C1 segment of cervical spinal cord (tissue), 14 donors: ENCODE measurements at places on chromosomes 3 and 15.

DNA sequence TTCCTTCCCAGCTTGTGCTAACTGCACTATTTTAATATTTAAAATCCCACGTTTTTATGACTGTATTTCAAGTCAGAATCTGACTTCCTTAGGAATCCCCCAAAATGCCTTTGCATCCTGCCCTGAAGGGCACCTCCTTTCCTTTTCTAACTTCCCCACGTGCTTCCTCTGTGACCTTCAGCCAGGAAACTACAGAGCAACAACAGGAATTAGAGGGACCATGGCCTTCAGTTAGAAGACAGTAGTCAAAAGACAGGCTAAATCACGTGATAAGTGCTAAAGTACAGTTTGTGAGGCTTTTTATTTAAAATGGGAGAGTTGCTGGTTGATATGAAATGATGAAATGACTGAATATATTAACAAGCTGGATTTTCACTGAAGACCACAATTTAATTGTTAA lies 11.8 kb upstream of the ABHD10 start:
- DNase-seq = no peak

GRCh38 chr3:8278448-8278847 lies 223.2 kb upstream of the LMCD1 start:
- DNase-seq = no peak

GRCh38 chr3:17972959-17973906 lies 230.8 kb upstream of the TBC1D5 start:
- no peak for DNase-seq

- DNase-seq = no peak
These were observed 116.3 kb downstream of the VPS13C start for GRCh38 chr15:61943992-61944391.

DNA sequence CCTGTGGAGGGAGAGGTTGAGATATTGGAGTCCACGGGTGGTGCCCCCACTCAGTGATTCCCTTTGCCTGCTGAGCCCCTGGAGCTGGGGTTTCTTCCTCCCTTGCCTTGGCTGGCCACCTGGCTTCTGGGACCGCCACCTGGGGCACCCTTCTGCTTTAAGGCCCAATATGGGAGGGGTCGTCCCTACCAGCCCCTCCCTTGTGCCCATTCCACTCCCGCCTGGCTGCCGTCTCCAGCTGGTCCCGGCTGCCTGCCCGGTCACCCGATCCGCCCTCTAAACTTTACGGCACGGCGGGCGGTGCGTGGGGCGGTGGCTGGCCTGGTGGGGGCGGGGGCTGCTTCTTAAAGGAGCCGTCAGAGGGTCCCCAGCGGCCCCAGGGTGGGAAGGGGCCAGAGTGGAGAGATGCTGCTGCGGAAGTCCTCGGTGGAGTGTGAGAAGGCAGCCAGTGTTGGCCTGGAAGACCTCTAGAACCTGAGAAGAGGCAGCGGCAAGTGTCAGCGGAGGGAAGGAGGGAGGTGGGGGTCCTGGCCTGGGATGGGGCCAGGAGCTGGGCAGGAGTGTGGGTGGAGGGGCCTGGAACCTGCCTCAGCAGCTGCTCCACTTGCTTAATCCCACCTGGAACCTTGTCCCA lies 1.6 kb upstream of the SEMA3B start:
- DNase-seq = peak; percentile 81

- no peak for DNase-seq
These were observed 10.8 kb downstream of the GLYCTK start for GRCh38 chr3:52298149-52299098.

DNA sequence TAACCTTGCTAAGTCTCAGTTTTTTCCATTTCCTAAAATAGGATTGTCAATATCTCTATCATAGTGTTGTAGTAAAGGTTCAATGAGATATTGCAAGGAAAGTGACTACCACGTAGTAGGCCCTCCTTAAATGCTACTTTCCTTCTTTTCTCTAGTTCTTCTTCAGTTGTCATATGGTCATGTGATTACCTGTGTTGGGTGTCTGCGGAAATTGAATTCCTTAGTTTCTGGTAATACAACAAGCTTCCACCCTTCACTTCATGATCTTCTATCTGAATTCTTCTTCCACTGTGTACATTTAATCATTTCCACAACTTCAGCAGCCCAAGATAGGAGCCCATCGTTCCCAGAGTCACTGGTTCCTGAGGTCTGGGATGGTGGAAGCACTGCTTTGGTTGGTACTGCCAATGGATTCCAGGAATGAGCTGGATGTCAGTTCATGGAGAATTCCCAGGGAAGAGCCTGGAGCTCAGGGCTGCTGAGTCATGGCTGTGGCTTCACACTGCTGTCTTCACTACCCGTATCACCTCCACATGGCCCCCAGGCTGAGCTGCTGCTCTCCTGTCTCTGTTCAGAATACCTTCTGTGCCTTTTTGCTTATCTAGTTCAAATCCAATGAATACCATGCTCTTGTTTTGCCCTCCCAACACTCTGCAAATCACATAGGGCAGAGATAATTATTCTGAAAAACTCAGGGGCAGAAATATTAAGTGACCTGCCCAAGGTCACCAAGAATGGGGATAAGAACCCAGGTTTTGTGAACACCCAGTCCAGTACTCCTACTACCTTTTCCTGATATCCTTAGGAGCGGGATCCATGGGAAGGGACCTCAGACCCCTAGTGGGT lies 98.6 kb downstream of the RPL39L start:
- DNase-seq = no peak

DNA sequence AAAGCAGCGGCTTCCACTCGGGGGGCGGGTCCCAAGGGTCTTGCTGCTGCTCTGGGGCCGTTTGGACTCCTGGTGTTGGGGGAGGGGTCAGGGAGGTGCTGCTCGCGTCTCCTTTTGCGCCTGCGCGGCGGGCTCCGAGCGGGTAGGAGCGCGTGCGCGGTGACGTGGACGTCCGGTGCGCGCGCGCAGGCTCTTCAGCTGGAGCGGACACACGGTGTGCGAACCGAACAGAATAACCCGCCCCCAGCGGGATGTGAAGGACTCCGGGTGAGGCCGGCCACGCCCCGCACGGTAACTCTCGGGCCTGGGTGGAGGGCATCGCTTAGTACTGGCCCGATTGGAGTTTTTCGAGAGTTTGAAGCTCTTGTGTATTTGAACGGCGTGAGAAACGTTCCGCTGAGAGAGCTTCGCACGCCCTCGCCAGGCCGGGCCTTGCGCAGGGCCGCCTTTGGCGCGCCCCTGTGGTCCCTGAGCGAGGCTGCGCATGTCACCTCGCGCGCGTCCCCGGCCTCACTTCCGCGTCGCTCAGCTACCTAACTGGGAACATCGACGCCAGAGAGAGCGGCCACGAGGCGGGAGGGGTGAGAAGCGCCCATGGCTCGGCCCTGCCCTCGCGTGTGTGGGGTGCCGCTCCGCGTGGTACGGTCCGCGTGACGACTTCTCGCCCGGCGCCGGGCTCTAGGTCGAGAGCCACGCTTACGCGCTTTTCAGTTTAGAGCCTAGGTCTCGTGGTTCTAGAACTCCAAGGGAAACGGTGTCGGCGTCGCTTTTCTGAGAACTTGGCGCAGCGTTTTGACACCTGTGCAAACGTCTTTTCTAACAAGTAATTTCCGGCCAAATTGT lies at the start of gene MGA:
Gene MGA (plus strand): TSS at position 171 of the 843 bp plus-strand sequence.
- peak; percentile 92 for DNase-seq

DNA sequence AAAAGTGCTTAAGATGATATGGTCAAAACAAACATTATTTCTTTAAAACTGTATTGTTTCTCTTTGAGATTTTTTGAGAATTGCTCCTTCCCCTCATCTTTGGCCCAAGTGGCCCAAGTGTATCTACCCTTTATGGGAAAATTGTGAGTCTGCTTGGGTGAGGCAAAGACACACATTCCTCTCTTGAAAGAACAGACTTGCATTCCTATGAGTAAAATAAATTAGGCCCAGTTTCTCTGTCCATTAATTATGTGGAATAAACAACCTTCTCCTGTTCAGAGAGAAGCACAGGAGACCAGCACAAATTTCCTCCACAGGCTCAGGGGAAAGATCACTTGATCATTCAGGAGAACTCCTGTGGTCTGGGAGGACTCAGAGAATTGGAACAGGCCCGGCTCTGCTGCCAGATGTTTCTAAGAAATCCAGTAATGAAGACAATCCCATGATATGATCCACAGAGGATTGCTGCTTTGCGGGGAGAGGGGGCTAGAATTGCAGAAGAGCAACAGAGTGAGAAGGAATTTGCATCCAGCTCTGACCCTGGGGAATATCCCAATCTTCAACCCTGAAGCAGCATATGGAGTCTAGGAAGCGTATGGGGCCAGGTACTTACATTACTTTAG lies 53.8 kb upstream of the BOC start:
- no peak for DNase-seq

- no peak for DNase-seq
These were observed 197.6 kb downstream of the PDZRN3 start for GRCh38 chr3:73427048-73427706.

- no peak for DNase-seq
These were observed 39.0 kb downstream of the UNC13C start for GRCh38 chr15:54017251-54017650.

GRCh38 chr3:168212664-168213285 lies 117.1 kb upstream of the GOLIM4 start:
- no peak for DNase-seq

DNA sequence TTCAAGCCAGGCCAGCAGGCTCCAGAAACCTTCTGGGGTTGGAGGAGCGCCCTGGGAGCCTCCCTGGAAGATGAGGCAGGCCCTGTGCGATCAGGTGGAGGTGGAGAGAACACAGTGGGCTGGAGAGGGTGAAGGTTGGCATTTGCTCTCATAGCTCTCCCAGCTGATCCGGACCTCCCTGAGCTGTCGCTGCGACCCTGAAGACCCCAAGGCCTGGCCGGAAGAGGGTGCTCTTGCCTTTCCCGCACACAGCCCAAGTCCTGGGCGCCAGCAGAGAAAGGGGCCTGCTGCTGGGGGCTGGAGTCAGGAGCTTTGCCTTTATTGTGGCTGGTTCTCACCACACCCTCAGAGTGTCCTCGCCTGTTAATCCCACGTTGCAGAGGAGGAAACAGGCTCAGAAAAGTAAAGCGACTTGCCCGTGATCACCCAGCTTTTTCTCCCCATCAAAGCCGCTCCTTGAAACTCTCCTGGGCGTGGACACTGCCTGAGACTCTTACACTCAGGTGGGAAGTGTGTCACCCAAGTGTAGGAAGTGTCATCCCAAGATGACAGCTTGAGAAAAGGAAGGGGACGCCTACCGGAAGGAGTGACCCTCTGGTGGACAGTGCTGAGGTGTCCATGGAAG lies 8.6 kb upstream of the RPL29 start:
- peak; percentile 40 for DNase-seq

- no peak for DNase-seq
These were observed 186.9 kb upstream of the TLE3 start for GRCh38 chr15:70284438-70285214.
